ENCODE measurements at places on chromosomes 11 and 22. TPM values are rescaled to one million over a fixed set of nuclear protein-coding genes. Genes with fewer than 3 reads are reported as not detected.

GRCh38 chr11:46726206-46726862 lies 7.3 kb downstream of the F2 start:
- ATAC-seq, result no peak

- ATAC-seq, result no peak
These were observed 97.6 kb downstream of the KCNQ1 start for GRCh38 chr11:2542406-2542805.

Gene FANCF
- total RNA-seq, result 5.8 TPM

Gene MRE11
- 13.3 TPM for total RNA-seq

DNA sequence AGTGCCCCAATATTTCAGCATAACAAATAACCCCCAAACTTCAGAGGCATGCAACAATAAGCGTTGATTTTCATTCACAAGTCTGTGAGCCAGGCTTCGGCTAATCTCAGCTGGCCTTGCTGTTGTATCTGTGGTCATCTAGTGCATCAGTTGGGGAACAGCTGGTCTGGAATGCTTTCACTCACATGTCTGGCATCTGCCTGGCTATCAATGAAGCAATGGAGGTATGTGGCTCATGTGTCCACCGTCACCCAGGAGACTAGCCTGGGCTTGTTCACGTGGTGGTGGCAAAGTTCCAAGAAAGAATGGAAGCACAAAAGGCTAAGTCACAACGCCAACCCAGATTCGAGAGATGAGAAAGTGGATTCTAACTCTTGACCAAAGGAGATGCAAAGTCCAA lies 304.8 kb upstream of the ISX start:
- ATAC-seq, result no peak

DNA sequence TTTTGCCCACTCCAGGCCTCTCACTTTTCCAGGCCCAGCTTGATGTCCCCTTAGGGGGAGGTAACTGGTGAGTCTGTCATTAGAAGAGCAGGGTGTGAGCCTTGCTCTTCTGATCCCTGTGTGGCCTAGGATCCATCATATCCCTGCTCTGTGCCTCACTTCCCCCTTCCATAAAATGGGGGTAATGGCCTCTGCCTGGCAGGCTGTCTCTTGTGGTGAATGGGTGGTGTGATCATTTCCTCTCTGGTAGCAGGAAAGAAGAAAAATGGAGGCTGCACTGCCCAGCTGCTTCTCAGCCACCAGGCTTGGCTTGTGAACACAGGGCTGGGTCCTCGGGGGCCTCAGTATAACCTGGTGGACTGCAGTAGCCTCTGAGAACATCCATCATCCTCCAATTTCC lies 5.6 kb downstream of the ARHGEF17 start:
- no peak for ATAC-seq

Gene PLEKHA7
- total RNA-seq, result 48.2 TPM

DNA sequence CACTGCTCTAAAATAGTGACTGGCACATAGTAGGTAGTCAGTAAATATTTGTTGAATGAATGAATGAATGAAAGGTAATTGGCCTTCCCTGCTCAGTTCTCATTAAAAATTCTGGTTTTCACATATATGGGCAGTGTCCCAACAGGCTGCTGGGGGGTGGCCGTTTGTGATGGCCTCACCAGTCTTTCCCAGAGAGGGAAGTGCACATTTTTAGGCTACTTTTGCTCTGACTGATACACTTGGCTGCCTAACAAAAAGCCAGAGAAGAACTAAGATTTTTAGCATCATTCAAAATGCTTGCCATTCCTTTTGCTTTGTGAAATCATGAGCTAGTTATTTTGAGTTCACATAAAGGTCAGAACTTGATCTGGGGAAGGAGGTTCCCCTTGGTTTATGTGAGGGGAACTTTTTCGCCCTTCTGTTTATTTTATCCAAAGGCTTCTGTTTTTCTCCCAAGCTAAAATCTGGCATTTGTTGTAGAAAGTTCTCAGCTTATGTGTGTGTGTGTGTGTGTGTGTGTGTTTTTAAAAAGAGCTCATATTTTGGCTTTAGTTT lies 83.1 kb downstream of the PTPRJ start:
- no peak for ATAC-seq

DNA sequence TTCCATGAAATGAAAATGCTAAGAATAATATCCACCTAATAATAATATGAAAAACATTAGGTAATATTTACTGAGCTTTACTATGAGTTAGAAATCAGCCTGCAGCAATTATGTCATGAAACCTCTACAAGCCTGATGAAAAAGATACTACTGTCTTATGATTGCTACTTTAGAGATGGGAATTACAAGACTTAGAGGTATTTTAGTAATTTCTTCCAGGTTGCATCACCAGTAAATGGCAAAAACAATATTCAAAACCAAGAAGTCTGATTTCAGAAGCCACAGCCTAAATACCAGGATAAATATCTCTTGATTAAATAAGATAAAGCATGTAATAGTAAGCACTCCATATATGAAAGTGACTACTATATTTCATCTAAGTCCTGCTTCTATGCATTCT lies 13.8 kb downstream of the OR5B21 start:
- no peak for ATAC-seq

DNA sequence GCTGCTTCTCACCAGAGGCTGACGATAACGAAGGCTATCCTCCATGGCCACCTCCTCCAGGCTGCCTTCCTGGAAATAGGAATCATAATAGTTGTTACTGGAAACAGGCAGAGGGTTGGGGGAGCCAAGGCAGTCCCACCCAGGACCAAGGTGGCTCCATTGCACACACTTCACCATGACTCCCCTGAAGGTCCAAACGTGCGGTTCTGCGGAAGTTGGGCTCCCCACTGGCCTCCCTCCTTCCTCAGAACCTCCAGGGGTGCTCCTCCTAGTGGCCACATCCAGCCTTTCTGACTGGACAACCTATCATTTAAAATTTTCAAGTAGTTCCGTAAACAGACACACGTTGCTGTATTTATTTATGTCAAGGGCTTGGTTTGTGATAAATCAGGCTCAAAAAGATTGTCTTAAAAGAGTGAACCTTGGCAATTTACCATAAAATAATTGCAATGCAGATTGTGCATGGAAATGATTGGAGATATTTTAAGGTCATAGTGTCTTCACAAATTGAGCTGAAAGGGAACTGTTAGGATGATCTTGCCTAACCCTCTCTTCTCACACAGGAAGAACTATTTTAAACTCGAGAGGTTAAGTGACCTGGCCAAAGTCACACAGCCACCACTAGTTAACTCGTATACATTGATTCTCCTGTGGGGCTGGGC lies 1.4 kb upstream of the TCN2 start:
- ATAC-seq, result no peak

- ATAC-seq, result no peak
These were observed 66.4 kb downstream of the ZNRF3 start for GRCh38 chr22:28949788-28950187.

DNA sequence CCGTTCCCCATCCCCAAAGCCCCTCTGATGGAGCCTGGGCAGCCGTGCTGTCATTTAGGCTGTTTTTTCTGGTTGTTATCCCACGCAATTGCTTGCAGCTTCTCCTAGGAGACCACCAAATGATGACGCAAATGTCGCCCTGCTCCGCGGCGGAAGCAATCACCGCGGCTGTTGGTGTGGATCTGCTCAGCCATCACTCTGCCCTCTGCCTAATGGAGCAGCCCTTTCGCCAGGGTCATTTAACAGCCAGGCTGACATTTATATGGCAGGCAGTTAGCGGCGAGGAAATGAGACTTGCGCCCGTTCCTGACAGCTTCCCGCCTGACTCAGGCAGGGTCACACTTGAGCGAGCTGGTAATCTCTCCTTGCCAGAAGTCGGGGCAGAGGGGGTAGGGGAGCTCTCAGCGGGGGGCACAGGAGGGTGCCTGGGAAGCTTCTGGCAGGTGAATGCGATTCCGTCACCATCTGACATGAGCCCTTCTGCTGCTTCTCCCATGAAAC lies 97.9 kb upstream of the RTL6 start:
- ATAC-seq, result no peak

DNA sequence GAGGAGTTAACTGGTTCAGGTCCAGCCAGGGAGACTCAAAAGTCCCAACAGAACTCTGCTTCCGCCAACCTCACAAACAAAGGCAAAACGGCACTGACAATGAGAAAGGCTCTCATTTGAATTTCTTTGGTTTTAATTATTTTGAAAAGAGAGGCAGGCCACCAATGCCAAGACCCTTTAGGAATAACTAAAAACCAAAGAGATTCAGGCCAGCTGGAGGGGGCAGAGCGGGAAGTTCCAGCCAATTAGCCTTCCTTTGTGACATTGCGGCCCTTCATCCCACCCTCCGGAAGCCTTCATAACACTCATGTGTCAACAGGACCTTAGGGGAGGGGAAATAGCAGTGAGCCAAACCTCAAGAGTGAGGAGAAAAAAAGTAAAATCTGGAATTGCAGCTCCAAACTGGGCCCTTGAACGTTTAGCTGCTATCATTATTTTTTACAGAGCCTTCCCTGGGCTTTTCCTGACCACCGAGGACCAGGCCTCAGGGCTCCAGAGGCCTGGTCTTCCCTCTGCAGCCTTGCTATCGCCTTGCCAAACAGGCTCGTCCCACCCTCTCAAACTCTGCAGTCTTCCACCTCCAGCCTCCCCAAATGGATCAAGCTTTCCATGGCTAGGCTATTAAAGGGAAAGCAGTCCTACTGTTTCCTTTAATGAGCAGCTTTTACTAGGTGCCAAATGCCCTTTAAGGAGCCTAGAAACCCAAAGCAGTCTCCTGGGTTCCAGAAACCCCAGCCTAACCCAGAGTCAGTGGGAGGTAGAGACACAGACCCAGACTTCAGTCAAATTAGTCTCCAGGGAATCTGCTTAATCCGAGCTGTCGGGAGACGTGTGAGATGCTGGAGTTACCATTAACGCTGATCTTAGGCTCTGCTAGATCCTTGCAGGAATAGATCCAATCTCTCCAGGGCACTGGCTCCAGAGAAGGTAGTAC lies 114.2 kb downstream of the CCDC34 start:
- ATAC-seq, result no peak

Gene TMEM132A
- 27.0 TPM for total RNA-seq

Gene CNTN5
- 0.04 TPM for total RNA-seq

DNA sequence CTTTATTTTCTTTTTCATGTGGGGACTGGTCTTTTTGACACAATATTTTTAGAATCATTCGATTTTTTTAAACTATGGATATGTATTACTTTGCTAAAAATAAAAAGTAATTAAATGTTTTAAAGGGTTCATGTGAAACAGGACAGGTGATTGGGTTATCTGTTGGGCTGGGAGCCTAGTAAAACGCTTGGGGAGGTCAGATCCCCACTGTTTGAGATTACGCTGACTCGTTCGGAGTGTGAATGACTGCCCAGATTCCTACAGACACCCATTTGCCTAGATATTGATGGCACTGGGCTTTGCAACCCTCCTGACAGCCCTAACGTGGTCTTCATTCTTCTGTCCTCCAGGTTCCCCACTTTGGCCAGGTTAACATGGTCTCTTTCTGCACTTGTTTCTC lies 62.9 kb upstream of the UBASH3B start:
- ATAC-seq, result no peak
